ENCODE measurements at places on chromosomes 11 and 22. TPM values are rescaled to one million over a fixed set of nuclear protein-coding genes. Genes with fewer than 3 reads are reported as not detected.

GRCh38 chr22:29994943-29995342 is 85.3 kb upstream of the HORMAD2 start:
- no peak for DNase-seq

DNA sequence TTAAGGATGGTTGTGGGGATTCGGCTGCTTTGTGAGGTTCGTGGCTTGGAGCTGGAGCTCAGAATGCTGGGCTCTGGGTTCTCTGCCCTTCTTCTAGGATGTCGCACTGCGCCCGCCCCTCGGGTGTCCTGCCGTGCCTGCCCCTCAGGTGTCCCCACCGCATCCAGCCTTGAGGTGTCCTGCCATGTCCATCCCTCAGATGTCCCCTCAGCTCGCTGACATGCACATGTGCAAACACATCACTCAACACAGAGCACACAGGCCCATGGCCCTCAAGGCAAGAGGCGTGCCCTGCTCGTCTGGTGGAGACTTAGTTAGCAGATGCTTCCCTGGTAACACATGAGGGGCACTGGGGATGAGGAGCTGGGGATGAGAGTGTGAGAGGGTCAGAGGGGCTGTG is 359.3 kb downstream of the TBC1D22A start:
- no peak for DNase-seq

DNA sequence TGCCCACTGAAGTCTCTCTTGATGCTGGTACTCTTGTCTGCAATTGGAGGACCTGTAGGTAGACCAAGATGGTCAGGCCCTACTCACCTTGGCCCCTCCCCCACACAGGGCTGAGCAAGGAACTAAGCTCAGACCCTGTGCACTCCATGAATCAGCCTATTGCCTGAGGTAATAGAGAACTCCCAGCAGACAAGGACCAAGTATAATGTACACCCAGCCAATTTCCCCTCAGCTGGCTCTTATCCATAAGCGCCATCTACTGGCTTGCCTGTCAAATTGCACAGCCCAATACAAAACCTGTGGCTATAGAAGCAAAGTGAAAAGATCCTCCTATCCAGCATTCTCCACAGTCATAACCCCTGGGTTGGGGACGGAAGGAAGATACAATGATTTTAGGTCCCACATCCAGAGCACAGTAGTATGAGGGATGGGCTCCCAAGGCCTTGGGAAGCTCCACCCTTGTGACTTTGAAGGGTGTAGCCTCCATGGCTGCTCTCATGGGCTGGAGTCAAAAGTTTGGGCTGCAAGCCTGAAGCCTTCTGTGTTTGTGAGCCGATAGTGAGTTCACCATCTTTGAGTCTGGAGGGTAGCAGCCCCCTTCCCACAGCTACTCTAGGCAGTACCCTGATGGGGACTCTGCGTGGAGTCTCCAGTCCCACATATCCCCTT is 56.0 kb downstream of the GLYATL2 start:
- DNase-seq, result no peak

- no peak for DNase-seq
Measured at GRCh38 chr11:14331476-14332136, 27.4 kb downstream of the RRAS2 start.

DNA sequence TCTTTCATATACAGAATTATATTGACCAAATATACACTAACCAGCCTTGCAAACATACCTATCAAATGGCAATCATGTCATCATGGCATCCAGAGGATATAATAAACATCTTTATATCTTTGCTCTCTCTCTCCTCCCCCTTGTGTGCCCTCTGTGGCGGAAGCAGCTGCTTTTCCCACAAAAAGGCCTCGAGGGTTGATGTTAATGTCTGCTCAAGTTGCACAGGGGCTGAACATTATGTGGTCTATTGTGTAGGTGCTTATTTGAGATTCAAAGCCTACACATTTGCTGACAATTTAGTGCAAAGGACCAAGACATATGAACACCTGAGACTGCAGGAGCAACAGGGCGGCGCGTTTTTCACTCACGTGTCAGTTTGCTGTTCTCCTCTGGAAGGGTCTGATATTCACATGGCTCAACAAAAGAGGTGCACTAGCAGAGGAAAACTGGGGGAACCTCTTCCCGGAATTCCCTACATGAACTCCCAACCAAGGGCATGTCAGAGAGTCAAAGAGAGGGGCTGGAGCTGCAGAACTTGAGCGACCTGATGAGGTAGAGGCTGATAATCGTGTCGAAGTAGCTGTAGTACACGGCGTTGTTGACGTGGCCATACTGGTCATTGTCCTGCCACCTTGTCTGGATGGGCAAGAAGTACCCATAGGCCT is 138.8 kb downstream of the RCN1 start:
- no peak for DNase-seq

- DNase-seq, result no peak
Measured at GRCh38 chr22:39149915-39150847, 2.3 kb downstream of the CBX7 start.

DNA sequence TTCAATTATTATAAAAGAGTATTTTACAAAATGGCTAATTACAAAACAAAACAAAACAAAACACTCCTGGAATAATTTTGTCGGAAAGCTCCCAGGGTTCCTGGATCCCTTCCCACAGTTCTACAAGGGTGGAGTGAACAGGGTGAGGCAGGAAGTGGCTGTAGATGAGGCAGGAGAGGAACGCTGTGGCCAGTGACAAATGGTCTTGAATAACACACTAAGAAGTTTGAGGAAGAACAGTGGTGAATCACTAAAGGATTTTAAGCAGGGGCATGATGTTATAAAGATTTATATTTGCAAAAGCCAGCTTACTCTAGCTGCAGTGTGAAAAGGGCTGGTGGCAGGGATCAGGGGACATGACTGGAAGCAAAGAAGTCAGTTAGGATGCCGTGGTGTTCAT is 33.8 kb upstream of the APOA1 start:
- DNase-seq, result no peak

- no peak for DNase-seq
Measured at GRCh38 chr22:32558681-32559355, 84.2 kb downstream of the FBXO7 start.

GRCh38 chr22:20595461-20595860 is 88.1 kb downstream of the MED15 start:
- DNase-seq, result no peak

CDC45 gene
- 0.74 TPM for total RNA-seq

SCGB1C1 gene
- total RNA-seq, result not detected

RBM7 gene
- total RNA-seq, result 24.8 TPM

DNA sequence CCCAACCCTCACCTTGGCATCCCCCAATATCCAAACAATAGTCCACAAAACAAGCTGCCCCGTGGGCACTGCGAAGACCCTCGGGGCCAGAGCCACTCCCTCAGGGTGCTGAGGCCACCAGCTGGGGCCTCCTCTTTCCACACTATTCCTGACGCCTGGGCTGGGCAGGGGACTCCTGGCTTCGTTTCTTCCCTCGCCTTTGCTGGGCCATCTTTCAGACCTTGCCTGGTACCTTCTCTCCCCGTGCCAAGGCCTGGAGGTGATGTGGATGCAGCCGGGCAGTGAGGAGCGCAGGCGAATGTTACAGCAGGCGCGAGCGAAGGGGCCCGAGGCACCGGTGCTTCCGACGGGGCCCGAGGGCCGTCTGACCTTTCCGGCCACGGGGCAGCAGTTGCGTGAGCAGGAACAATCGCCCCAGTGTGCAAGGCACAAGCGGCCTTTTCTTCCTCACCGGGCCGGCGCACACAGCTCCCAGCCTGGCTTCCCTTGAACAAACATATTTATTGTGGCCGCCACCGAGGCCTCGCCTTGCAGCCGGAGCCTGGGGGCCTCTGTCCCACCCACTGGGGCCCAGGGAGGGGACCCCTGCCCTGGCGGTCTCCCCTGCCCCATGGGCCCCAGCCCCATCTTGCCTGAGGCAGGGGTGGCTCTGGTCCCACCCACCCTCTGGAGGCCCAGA is 32.6 kb upstream of the KCNQ1OT1 start:
- no peak for DNase-seq

- DNase-seq, result no peak
Measured at GRCh38 chr11:103035791-103036434, 56.0 kb downstream of the DCUN1D5 start.

DNA sequence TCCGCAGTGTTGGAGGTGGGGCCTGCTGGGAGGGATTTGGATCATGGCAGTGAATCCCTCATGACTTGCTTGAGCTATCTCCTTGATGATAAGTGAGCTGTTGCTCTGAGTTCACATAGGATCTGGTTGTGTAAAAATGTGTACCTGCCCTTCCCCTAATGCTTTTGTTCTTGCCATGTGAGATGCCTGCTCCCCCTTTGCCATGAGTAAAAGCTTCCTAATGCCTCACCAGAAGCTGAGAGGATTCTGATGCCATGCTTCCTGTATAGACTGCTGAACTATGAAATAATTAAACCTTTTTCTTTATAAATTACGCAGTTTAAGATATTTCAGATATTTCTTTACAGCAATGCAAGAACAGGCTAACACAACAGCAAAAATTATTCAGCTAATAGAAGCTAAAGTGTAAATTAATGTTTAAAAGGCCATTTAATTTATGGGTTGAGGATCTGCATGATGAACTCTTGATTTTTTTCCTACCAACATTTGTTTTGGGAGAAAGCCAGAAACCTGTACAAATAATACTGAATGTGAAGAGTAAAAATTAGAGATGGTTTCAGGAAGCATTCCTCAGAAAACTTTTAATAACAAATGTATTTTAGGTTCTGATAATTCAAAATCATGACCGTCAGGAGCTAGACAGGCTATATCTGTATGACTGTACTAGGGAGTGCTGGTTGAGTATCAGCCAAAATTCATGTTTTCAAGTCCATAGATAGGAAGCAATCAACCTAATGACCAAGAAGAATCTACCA is 177.5 kb upstream of the GRIA4 start:
- no peak for DNase-seq

AP5B1 gene
- 16.5 TPM for total RNA-seq

- DNase-seq, result no peak
Measured at GRCh38 chr11:64924910-64925284, 408 bp downstream of the PPP2R5B start.

GRCh38 chr11:35116762-35117640 is 22.0 kb upstream of the CD44 start:
- no peak for DNase-seq

LZTR1 gene
- total RNA-seq, result 61.9 TPM

- DNase-seq, result no peak
Measured at GRCh38 chr11:122037911-122038310, 78.1 kb downstream of the BLID start.

CPT1A gene
- 80.8 TPM for total RNA-seq

DNA sequence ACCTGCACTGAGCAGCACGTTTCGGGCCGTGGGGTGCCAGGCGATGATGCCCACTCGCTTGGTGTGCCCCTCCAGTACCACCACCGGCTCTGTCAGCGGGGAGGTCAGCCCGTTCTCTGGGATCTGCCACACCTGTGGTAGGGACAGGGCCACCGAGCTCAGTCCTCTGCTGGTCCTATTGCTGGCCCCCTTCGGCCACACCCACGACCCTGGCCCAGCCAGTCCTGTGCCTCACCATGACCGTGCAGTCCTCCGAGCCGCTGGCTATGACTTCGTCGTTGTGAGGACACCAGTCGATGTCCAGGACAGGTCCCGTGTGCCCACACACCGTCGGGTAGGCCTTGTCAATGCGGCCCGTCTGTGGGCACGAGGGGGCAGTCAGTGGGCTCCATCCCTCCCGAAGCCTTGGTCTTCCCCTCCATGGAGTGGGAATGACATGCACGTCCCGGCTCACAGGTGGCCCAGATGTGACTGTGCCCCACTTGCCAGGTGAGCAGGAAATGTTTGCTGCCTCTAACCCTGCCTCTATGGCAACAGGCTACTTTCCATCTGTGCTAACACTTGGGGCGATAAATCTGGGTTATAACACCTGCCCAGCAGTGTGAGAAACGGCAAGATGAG is 1.4 kb downstream of the CORO1B start:
- DNase-seq, result no peak

BACE1 gene
- total RNA-seq, result 25.8 TPM

DNA sequence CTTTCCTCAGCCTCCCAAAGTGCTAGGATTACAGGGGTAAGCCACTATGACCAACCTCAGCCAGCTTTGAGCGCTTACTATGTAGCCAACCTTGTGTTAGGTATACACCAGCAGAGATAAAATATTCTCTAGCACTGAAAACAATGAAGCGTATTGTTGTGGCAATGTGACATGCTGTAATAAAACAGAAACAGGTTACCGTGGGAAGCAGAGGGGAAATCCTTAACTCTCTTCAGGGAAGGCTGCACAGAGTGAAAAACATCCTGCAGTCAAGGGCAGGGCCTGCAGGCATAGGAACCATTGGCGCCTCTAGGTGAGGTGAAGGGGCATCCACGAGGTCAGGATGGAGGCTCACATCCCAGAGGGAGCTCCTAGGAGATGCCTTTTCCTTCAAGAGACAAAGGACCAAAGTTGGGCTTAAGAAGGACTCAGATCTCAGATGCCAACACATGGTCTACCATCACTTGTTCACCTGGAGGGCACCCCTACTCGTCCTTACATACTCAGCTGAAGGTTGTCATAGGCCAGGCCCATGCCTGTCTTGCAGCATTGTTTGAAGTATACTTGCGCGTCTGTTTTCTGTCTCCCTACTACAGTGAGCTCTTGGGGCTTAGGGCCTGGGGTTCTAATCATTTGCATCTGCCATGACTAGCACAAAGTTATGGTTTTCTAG is 8.0 kb downstream of the POLD4 start:
- DNase-seq, result no peak

GRCh38 chr11:63845911-63846310 is 7.0 kb downstream of the MARK2 start:
- DNase-seq, result no peak

DNA sequence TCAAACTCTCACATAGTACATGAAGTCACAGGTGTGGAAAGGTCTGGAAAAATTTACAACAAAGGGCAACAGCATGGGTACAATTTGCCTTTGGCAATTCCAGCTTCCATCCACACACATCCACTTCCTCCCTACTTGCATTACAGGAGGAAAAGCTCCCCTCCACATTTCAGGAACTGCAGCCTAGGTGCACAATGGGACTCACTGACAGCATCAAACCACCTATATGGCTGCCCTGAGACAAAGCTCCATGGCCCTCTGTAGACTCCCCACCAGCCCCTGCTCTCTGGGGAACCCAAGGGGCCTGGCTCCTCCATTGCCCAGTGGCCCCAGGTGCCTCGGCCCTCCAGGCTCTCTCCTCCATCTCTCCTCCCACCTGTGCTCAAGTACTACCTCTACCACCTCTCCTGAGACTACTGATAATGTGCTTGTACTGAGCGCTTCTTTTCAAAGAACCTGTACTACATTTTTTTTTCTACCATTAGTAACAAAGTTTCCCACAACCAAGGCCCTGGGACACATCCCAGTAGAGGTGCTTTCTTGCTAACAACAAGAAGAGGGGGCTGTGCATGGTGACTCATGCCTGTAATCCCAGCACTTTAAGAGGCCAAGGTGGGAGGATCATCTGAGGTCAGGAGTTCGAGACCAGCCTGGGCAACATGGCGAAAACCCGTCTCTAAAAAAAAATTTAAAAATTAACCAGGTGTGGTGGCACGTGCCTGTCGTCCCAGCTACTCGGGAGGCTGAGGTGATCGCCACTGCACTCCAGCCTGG is 4.9 kb downstream of the YPEL1 start:
- no peak for DNase-seq

GRCh38 chr11:35525501-35526175 is at the start of gene PAMR1:
Gene PAMR1, minus strand, starts transcription at chr11:35525616. Its CDS starts 31 bp downstream, at chr11:35525585.
- DNase-seq, result no peak

GPR83 gene
- total RNA-seq, result not detected

VSTM5 gene
- total RNA-seq, result not detected

GRCh38 chr11:10311802-10312201 is 6.9 kb downstream of the ADM start:
- DNase-seq, result no peak

GRCh38 chr11:69515271-69516245 is 34.1 kb downstream of the LINC01488 start:
- no peak for DNase-seq
